Activated CD4-positive, CD25-positive, alpha-beta regulatory T cell treated with anti-CD3 and anti-CD28 coated beads, Interleukin-2, amount 50 U/mL, for 72 hours (primary cell): ENCODE measurements at places on chromosomes 1 and 21.

DNA sequence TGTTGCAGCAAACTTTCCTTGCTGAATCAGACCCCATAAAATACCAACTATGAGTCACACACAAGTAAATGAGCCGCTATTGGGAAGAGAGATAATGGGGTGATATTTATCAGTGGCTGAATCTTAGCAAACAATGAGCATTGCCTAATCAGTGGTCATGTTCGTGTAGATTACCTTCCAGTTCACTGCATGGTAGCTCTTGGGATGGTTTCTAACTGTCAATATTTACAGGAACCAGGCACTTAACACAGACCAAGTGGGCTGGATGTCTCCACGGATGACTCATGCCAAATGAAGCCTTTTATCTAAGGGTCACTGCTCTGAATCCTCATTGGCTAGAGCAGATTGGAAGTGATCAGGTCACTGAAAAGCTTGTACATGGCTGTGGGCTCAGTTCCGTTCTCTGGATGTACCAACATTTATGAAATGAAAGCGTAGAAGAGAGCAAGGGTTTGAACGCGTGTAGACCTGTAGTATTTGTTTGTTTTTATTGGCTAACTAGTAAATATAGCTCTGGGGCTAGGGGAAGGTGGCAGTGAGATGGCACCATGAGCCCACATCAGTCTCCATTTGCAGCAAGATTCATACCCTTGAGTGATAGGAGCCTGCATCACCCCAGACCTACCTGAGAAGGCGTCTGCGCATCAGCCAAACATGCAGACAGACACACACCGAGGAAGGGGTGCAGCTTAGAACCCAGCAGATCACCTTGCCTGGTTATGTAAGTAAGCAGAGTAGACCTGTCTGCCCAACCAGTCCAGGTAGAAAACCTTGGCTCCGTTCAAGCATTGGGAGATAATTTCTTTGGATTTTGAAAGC is 153.3 kb downstream of the TOMM20 start:
- DNase-seq = no peak

DNA sequence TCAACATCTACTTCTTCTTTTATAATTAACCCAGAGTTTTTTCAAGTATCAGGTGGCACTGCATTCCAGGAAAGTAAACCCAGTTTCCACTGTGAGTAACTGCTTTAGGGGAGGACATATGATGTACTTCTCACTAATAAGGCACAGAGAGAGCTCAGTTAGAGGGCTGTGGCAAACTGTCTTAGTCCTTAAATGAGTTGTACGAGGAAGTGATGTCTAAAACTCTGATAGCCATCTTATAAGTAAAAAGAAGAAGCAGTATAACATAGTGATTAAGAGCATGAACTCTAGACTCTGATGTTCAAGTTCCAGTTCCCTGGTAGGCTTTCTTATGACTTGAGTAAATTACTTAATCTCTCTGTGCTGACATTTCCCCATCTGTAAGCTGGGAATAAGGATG is 58.7 kb upstream of the PTGS2 start:
- DNase-seq = no peak

- no peak for DNase-seq
Measured at GRCh38 chr21:19523061-19523460, 1119.5 kb upstream of the TMPRSS15 start.

DNA sequence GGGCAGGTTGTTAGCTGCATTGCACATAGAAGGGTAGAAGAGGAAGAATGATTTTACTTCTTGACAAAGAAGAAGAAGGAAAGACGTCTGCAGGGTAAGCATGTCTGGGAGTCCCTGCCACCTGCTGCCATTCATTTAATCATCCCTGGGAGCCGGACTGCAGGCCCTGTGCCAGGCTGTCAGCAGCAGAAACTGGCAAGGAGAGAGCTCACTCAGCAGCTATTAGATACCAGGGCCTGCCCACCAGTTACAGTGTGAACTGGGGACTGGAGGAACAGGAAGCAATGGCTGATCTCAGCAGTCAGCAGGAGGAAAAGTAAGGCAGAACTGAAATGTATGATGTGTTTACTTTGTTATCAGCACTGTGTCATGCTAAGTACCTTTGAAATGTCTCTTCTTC is 75.7 kb upstream of the C1orf87 start:
- no peak for DNase-seq

DNA sequence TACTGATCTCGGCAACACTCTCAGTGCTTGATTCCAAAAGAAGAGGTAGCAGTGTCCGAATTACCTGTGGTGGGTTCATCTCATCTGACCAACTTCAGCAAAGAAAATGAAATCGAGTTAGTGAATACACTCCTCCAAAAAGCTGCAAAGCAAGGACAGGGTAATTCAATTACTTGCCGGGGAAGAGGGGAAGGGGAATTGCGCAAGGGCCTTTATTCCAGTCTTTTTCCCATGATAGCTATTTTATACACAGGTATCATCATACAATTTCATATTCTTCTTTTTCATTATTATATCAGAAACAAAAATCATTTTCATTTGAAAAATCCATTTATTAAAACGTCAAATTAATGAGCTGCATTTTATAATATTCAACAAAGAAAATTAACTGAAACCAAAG is 42.9 kb downstream of the UBR4 start:
- no peak for DNase-seq

- DNase-seq = no peak
Measured at GRCh38 chr1:164658864-164659263, 99.9 kb downstream of the PBX1 start.

GRCh38 chr1:44546403-44547053 is 127.8 kb downstream of the TMEM53 start:
- no peak for DNase-seq

GRCh38 chr1:7539769-7540175 is 231.3 kb upstream of the VAMP3 start:
- DNase-seq = peak; percentile 39

GRCh38 chr1:39405358-39405757 is 86.1 kb upstream of the BMP8A start:
- no peak for DNase-seq

GRCh38 chr1:70628973-70629372 is 217.9 kb downstream of the CTH start:
- DNase-seq = no peak

GRCh38 chr1:240099748-240100147 is 8.1 kb downstream of the FMN2 start:
- no peak for DNase-seq

DNA sequence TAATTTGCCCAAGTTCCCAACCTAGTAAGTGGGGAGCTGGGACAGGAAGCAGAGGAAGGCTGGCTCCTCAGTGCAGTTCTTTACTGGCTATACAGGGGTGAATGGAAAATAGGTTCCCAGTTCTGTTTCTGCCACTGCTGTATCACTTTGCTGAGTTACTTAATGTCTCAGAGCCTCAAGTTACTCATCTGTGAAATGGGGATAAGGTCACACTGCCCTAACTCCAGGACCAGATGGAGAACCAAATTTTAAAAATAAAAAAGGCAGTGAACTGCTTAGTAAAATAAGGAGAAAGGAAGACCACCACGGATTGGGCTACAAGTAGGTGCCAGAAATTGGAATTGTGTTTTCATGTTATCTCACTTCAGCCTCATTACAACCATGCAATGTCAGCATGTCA is 147.8 kb downstream of the OMA1 start:
- no peak for DNase-seq
